ENCODE measurements at places on chromosomes 1 and 21.

DNA sequence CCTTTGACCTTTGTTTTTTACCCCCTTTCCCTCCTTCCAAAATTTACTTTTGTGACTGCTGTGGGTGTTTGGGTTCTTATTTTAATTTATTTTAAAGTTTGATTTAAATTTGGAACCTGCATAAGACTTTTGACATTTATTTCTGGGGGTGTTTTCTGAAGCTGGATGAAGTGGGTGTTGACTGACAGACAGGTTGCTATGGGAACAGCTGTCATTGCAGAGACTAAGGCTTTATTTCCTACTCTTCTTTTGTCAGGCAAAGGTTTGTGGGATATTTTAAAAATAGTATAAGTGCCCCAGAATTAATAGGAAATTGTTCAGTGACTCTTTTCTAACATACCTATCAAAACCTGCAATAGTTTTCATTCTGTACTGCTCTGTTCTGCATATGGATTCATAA lies 290.8 kb upstream of the ESRRG start:
- DNase-seq, result no peak

DNA sequence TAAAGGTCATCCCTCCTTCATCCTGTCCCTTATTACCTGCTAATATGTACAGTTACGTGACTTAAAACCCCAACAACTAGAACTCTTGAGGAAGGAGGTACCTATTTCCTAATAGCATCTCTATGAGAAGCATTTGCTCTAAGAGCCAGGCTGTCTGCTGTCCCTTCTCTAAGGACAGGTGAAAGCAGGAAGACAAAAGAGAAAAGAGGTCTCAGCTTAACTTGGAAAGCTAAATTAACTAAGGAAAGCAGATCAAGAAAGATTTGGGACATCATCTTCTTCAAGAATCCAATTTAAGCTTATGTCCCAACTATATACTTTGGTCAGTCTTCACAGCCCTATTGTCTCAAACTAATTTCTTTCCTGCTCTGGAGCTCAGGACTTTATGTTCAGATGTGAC lies 2.9 kb downstream of the EGLN1 start:
- no peak for DNase-seq

DNA sequence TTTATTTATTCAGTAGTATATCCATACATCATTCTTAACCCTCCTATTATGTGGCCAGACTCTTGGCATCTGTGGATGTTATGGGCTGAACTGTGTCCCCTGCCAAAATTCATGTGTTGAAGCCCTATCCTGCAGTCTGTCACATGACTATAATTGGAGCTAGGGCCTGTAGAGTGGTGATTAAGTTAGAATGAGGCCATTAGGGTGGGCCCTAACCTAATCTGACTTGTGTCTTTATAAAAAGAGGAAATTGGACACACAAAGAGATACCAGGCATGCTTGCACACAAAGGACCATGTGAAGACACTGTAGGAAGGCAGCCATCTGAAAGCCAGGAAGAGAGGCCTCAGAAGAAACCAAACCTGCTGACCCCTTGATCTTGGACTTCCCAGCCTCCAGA lies 6.6 kb downstream of the ZMYND12 start:
- peak; percentile 36 for DNase-seq

DNA sequence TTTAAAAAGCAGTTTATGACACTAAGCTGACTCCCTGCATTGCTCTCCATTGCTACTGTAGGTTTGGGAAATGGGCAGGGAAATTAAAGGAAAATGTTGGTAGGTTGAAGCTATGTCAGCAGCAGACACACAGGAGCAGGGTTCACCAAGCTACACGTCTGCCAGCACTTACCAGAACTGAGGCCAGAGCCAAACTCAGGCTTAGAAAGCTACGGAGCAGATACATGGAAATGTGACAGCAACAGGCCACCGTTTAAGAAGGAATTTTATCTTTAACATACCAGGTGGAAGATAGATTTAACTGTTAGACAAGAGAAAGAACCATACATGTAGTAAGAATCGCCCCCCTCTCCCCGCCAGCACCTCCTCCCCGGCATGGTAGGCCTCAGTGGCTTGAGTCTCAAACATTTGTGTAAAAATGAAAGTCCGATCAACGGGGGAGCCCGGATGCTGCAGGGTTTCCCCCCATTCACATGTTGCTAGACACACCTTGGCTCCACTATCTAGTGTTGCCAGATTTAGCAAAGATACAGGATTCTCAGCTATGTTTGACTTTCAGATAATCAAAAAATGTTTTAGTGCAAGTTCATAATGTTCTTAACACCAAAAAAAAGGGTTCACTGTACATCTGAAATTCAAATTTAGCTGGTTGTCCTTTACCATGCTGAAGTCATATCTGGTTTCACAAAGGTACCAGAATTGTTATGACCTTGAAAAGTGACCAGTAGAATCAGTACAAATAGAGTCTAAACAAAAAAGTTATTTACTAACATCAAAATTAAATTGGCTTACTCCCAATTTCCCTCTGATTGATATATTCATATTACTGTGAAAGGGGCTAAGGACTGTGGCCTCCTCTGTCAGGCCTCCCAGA lies 6.7 kb downstream of the OR2T11 start:
- DNase-seq, result no peak

GRCh38 chr1:35622510-35623178 lies 18.7 kb downstream of the PSMB2 start:
- no peak for DNase-seq

- DNase-seq, result no peak
Observed at GRCh38 chr1:201450721-201451291, 18.2 kb downstream of the PHLDA3 start.

Data from NCI-H2227 treated with DMSO at 0.1 percent for 48 hours (cell line).